ENCODE measurements at places on chromosomes 16 and 17.

- DNase-seq = no peak
These were observed 115.6 kb downstream of the MAP2K4 start for GRCh38 chr17:12136243-12136642.

- DNase-seq = no peak
These were observed 152.0 kb downstream of the ZFHX3 start for GRCh38 chr16:72895951-72896350.

DNA sequence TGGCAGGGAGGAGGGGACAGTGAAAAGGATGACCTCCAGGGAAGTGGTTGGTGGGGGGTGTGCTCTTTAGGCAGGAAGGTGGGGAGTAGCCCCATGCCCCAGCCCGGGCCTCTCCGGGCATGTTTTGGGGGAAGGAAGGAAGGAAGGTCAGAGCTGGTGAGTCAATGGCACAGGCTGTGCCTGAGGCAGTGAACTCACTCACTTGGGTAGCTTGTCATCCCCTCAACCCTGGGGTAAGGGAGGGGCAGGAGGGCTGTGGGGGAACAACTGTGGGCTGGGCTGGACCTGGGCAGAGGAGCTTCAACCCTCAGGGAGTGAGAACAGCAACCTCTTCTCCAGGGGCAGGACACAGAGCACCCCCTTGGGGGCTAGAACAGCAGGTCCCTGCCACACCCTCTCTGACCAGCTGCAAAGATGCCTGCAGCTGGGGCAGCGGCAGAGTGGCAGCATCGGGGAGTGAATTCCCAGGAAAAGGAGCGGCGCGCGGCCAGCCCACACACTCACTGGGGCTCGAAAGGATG lies 6.3 kb downstream of the CSF3 start:
- no peak for DNase-seq

DNA sequence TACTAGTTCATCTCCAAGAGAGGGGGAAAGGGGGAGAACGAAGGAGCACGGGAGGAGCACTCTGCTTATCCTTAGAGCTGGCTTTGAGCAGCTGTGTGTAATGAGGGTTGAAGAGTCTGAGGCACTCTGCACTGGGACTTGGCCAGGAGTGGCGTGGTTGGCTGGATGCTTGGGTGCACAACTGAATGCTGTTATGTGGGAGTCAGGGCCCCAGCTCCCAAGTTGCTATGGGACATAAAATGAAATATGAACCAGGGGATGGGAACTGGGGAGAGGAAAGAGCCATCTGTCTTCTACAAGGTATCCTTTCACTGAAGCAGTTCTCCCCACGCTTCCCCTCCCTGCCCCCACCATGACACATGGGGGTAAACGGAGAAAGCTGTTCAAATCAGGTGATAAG lies 105.9 kb upstream of the ANKFN1 start:
- DNase-seq = no peak

DNA sequence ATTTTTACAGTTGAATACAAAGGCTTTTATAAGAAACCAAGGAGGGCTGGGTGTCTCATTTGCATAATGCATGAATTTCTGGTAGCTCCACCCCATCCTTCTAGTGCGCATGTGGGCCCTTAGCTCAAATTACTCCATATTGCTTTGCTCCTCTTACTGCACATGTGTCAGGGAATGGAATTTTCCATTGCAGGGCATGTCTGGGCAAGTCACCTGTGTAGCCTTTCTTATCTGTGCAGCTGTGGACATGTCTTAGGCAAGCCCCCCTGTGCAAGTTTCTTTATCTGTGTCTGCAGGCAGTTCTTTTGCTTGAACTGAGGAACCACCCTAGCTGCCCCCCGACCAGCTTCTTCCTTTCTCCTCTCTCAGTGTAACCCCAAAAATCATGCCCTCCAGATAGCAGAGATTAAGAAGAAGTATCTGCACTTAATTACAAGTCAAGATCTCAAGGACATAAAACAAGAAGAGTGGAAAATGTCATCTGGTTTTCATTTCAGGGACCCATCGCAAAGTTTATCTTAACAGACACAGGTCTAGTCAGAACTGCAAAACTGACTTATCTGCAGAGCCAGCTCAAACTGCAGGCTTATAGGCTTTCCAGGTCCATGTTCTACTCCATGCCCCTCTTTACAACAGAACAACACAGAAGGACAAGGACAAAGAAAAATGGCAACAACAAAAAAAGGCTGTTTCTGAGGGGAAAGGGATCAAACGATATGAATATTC lies 137.9 kb upstream of the HS3ST4 start:
- no peak for DNase-seq

DNA sequence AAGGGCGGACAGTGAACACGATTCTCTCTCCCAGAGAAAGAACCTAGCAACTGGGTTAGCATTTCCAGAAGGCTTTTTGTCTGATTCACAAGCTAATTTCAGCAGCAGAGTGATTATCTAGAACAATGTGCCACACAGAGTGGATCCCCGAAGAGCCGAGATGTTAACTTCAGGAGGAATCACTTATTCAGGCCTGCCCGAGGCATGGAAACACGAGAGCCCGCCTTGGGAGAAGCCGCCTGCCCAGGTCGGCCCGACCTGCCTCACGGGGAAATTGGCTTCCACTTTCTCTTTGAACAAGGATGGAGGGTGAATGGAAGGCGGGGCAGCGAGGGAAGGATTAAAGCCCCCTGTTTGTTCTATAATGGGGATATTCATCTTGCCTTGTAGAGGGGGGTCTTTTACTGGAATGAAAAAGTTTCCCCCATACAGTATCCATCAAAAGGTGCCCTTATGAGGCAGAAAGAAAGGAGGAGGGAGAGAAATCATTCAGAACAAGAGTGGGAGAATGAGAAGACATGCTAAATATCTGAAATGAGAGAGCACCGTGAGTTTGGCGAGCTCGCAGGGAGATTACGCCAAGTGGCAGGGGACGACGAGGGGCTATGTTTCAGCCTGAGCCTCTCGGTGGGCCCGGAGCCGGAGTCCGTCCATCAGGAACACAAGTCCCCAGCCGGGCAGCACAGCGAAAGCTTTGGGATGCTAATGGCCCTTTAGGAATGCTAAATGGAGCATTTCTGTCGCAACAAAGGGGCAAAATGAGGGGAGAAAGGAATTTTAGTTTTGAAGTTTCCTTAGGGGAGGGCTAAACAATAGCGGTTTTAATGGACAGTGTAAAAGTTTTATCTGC lies 33.0 kb downstream of the NTN1 start:
- no peak for DNase-seq

- DNase-seq = no peak
These were observed 2.7 kb downstream of the WDR59 start for GRCh38 chr16:74982256-74982655.

DNA sequence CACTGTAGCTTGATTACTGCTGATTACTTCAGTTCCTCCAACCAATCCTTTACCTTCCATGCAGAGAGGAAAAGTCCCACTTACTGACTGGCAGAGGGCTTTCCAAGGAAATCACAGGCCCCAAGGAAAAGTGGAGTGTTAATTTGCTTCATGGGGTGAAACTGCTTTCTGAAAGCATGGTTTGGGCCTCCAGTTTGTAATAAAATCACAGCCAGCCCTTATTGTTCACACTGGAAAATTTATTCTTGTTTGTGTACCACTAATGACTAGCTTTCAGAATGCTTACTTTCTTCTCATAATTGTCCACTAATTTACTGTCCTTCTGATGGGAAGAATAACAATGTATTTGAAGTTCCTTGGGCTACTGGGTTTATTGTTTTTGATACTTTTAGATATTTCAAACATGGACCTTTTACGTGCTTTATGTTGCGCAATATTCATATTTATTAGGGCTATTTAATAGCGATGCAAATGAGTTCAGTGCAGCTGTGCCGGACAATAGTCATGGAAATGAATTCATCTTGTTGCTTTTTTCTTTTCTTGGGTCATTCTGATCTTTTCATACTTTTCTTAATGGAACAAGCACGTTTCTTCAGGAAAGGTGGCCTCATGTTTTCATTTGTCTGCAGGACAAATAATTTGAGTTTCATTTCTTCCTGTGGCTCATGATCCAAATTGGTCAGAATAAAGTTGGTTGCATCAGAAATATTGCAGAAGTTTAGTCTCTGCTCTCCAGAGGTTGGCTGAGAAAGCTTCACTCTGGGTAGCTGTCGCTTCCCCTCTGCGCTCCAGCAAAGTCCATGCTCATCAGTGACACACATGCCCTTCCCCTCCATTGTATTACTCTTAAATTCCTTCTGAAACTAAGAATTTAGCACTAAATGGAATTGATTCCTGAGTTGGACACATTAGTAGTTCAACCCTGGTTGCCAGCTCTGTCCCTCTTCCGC lies 128.7 kb downstream of the PRKCA start:
- DNase-seq = no peak

DNA sequence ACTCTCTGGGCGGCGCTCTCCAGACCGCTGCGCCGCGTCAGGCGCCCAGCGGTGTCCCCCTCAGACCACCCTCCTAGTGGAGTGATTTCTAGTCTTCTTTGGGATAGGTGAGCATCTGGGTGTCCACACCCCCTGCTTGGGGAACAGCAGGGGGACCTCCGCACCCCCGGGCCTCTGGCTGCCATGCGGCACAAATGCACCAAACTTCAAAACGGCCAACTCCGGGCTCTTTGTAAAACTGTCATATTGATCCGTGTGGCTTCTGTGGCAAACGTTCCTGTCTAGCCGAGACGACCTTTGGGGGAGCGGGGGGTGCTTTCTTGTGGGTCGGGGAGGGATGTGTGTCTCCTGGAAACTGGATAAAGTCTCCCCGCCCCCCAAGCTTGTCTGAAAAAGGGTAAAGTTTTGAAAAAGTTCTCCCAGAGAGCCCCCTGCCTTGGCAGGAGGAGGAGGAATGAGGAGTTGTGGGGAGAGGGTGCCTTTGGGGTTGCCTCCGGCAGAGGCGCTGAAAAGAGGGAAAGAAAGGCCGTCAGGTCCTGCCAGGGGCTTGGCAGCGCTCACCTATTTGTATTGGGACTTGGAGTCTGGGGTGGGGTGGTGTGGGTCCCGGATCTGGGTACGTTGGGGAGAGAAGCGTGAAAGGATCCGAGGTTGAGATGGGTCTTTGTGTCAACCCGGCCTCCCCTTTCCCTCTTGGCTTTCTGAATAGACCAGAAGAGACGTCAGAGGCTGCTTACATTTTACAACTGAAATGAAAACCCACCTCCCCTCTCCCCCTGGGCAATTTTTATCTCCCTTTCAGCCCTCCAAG lies 2.2 kb upstream of the CHD3 start:
- no peak for DNase-seq

DNA sequence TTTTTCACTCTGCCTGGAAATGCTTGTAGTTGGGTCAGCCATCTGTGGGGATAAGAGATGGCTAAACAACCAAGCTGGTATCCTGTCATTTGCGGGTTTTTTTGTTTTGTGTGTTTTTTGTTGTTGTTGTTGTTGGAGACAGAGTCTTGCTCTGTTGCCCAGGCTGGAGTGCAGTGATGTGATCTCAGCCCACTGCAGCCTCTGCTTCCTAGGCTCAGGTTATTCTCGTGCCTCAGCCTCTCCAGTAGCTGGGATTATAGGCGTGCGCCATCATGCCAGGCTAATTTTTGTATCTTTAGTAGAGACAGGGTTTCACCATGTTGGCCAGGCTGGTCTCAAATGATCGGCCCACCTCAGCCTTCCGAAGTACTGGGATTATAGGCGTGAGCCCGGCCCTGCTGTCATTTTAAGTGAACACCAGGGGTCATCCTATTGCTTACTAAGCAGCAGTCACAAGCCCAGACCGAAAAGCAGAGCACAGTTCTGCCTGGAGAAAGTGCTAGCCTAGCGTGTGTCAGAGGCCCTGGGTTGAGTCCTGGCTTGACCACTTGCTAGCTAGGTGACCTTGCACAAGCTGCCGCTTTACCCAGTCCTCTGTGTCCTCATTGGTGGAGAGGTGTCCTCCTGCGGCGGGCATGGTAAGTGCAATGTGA lies 4.6 kb downstream of the SMCR8 start:
- DNase-seq = no peak

DNA sequence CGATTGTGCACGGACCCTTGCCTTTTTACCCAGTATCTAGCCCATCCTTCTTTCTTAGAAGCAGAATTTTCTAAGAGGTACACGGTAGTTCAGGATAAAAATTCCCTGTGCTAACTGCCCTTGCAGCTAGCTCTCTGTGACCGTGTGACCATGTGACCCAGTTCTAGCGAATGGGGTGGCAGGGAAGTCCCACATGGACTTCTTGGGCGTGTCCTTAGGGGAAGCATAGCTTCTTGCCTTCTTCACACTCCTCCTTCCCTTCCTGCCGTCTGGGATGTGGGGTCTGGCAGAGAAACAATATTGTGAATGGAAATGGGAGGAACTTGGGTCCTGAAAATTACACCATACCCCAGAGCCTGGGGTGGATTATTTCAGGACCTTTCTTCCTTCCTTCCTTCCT lies 670.7 kb downstream of the MAF start:
- DNase-seq = no peak

DNA sequence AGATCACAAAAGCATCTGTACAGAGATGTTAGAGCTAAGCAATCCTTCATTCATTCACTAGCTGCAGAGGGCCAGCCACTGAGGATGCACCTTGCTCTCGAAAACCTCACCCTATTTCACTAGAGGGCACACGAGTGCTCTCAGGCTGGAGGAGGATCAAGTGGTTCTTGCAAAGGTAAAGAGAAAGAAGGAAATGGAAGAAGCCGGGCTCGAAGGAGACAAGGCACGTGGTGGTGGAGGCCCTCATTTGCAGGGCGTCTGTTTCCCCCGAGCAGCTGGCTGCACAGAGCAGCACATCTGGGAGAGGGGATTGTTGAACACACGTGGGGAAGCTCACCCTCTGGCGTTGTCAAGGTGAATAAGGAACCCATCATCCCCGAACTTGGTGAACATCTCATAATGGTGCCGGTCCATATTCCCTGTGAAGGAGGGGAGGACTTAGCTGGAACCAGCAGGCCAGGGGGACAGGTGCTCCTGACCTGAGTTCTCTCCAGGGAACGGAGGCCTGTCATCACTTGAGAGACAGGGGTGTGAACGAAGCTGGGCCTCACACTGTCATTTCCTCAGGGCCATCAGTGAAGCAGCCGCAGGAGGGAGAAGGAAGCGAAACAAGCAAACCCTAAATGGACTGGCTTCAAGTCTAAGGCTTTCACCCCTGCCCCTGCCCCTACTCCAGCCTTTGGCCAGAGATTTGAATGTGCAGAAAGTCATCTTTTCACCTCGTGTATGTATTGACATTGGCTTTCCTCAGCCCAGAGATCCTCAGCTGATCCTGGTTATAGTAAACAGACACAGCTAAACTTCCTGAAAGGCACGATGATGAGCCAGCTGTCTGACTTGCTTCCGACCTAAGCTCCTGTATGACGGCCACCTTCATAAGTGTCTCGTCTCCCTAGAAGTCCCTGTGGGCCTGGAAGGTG lies 27.6 kb downstream of the PRKAR1A start:
- DNase-seq = no peak

- no peak for DNase-seq
These were observed 25.2 kb downstream of the NLRP1 start for GRCh38 chr17:5558815-5559785.

DNA sequence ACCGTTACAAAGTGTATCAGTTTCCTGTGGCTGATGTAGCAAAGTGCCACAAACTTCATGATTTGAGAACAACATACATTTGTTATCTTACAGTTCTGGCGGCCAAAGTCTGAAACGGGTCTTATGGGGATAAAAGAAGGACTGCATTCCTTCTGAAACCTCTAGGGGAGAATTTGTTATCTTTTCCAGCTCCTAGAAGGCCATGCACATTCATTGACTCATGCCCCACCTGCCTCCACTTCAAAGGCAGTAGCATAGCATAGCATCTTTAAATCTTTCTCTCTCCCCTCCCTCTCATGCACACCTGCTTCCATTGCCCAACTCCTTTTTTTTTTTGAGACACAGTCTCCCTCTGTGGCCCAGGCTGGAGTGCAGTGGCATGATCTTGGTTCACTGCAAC lies 190.7 kb upstream of the DYNLRB2 start:
- DNase-seq = no peak
